ENCODE measurements at places on chromosomes 4 and X.

DNA sequence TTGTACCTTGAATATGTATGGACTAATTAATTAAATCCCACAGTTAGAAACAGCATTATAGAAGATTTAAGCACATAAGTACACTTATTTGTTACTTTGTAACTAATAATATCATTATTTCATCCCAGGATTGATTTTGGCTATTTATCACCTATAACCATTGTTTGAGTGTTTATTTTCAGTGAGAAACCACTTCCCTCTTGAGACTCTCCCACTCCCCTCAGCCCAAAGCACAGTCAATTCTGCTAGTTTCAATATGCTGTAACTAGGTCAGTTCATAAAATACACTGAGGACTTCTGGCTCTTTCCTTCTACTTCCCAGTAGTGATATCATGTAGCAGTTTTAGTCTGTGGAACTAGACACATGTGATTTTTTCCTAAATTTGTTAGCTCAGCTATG lies 16.3 kb downstream of the OFD1 start:
- H3K4me1 ChIP-seq = no peaks in the 10 kb centered on the region
- H3K4me3 ChIP-seq = no peak overlapping the region
- no peaks in the 10 kb centered on the region for H3K27me3 ChIP-seq
- no peaks in the 10 kb centered on the region for H3K36me3 ChIP-seq

- no peak for DNase-seq
- H3K4me1 ChIP-seq = no peaks in the 10 kb centered on the region
- H3K36me3 ChIP-seq = no peaks in the 10 kb centered on the region
- no peak overlapping the region for H3K4me3 ChIP-seq
- H3K27me3 ChIP-seq = no peaks in the 10 kb centered on the region
Observed at GRCh38 chrX:129091097-129091496, 432.2 kb downstream of the SMARCA1 start.

- peaks cover 85% of the 10 kb centered on the region for H3K27me3 ChIP-seq
- H3K4me1 ChIP-seq = peaks cover 32% of the 10 kb centered on the region
- peak within 1 kb of the TSS; percentile 52 for H3K4me3 ChIP-seq
Observed at GRCh38 chr4:80266253-80266901, at the start of gene FGF5. Gene FGF5 (plus strand): TSS chr4:80266664. CDS start chr4:80266825, 161 bp downstream.

DNA sequence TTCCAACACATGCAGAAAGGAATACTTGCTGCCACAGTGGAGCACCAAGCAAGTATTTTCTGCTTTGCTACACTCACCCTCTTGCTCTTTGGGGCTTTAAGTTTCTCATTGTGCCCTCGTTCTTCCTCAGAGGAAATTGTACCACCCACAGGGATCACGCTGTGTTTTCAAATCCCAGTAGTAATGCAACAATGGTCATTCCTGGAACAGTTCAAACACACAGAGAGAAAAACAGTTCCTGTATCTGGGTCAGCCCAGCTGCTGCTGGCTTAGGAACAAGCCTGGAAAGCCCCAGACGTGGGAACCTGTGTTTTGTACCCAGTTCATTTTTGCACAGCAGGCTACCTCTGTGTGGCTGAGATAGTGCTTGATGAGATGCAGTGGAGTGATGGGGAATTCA lies 907.8 kb downstream of the STPG2 start:
- H3K27ac ChIP-seq = no peak overlapping the region
- H3K36me3 ChIP-seq = no peaks in the 10 kb centered on the region
- H3K27me3 ChIP-seq = no peaks in the 10 kb centered on the region
- H3K4me3 ChIP-seq = no peak overlapping the region
- H3K4me1 ChIP-seq = no peaks in the 10 kb centered on the region
- DNase-seq = no peak

GRCh38 chr4:113905301-113905700 lies 74.1 kb downstream of the ARSJ start:
- H3K36me3 ChIP-seq = peaks cover 4% of the 10 kb centered on the region
- H3K27ac ChIP-seq = no peak overlapping the region
- no peaks in the 10 kb centered on the region for H3K27me3 ChIP-seq
- H3K4me1 ChIP-seq = peaks cover 3% of the 10 kb centered on the region
- no peak for DNase-seq

DNA sequence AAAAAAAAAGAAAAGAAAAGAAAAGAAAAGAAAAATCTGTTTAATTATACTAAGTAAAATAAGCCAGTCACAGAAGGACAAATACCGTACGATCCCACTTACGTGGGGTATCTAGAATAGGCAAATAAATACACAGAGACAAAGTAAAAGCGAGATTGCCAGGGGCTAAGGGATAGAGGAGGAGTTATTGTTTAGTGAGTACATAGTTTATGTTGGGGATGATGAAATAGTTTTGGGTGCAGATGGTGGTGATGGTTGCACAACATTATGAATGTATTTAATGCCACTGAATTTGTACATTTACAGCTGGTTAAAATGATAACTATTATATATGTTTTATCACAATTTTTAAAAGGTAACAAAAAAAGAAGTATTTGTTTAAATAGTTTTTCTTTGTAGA lies 7.1 kb downstream of the CA5B start:
- no peaks in the 10 kb centered on the region for H3K27me3 ChIP-seq
- H3K27ac ChIP-seq = no peak overlapping the region
- no peak overlapping the region for H3K4me3 ChIP-seq
- H3K4me1 ChIP-seq = peaks cover 4% of the 10 kb centered on the region

Data from suprapubic skin (tissue), 4 donors.